ENCODE measurements at places on chromosomes 5 and 9.

- no peak for DNase-seq
Measured at GRCh38 chr5:39898731-39899130, 474.0 kb upstream of the DAB2 start.

GRCh38 chr9:4962085-4962484 lies 23.0 kb upstream of the JAK2 start:
- DNase-seq: no peak

- DNase-seq: no peak
Measured at GRCh38 chr5:64632251-64632650, 58.1 kb upstream of the SHISAL2B start.

GRCh38 chr5:111902436-111902835 lies 145.4 kb upstream of the NREP start:
- DNase-seq: no peak

DNA sequence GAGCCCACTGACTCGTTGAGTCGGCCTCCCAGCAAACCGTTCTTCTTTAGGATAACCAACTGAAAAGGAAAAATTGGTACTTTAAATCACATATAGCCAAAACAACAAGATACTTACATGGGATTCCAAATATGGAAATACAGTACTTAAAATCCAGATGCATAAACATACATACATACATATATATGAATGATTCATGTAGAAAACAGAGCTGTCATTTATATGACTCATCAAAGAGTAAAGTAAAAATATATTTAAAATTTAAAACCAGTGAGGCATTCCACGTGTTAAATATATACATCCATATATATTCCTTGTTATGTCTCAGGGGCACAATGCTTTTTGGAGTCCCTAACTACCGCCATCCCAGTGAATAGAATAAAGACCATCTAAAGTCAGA lies 36.7 kb downstream of the DMGDH start:
- DNase-seq: no peak

- no peak for DNase-seq
Measured at GRCh38 chr5:169268019-169268418, 32.9 kb downstream of the SLIT3 start.

All from stimulated activated CD4-positive, alpha-beta T cell treated with anti-CD3 and anti-CD28 coated beads, Interleukin-15, amount 100 ng/mL, for 1 hour (primary cell).